ENCODE measurements at places on chromosomes 7 and 10.

- no peak overlapping the region for H3K4me3 ChIP-seq
- peaks cover 14% of the 10 kb centered on the region for H3K4me1 ChIP-seq
- H3K36me3 ChIP-seq, result no peaks in the 10 kb centered on the region
- DNase-seq, result no peak
- H3K27ac ChIP-seq, result no peak overlapping the region
These were observed 3.1 kb downstream of the HPS6 start for GRCh38 chr10:102068216-102068615.

GRCh38 chr7:2191016-2191415 lies 41.7 kb downstream of the MAD1L1 start:
- no peaks in the 10 kb centered on the region for H3K27me3 ChIP-seq
- H3K27ac ChIP-seq, result no peak overlapping the region
- no peak for DNase-seq
- peaks cover 26% of the 10 kb centered on the region for H3K36me3 ChIP-seq

DNA sequence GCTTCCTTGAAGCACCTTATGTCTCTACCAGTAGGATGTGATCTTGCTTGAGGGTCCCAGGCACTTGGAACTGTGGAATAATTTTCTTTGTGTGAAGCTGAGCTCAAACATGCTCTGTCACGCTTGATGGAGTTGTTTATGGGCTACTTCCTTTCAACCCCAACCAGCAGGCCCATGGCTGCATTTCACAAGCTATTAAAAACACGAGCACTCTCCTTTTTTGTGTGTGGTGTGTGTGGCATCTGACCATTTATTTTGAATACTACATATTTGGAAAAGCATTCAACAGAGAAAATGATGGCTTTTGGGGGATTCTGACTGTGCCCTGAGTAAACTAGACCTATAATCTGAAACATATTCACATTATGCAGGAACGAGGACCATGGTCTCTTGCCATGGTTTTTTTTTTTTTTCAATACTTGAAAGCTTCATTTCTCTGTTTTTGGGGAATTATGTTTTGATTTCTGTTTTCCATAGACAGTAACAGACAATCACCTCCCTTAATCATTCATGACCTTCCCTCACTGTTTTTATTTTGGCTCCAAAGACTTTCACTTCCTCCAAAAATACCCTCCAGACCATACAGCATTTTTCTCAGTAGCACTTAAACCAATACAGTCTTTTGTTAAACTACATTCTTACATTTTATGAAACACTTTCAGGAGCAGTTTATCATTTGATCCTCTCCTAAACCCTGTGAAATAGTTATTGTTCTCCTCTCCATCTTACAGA lies 233.6 kb upstream of the BMPER start:
- H3K27me3 ChIP-seq, result peaks cover 3% of the 10 kb centered on the region
- no peak overlapping the region for H3K4me3 ChIP-seq
- peaks cover 4% of the 10 kb centered on the region for H3K36me3 ChIP-seq
- DNase-seq, result no peak

- no peaks in the 10 kb centered on the region for H3K36me3 ChIP-seq
- no peak overlapping the region for H3K4me3 ChIP-seq
- DNase-seq, result no peak
- H3K27me3 ChIP-seq, result no peaks in the 10 kb centered on the region
- no peaks in the 10 kb centered on the region for H3K4me1 ChIP-seq
These were observed 82.5 kb downstream of the ZNF365 start for GRCh38 chr10:62456611-62457101.

GRCh38 chr7:79520543-79520942 lies 67.1 kb upstream of the MAGI2 start:
- H3K27me3 ChIP-seq, result no peaks in the 10 kb centered on the region
- no peak overlapping the region for H3K27ac ChIP-seq
- H3K4me1 ChIP-seq, result peaks cover 4% of the 10 kb centered on the region
- H3K4me3 ChIP-seq, result no peak overlapping the region

GRCh38 chr10:131085091-131085860 lies 226.2 kb downstream of the TCERG1L start:
- peaks cover 20% of the 10 kb centered on the region for H3K27me3 ChIP-seq
- no peak overlapping the region for H3K4me3 ChIP-seq
- no peak for DNase-seq
- peaks cover 22% of the 10 kb centered on the region for H3K36me3 ChIP-seq
- H3K27ac ChIP-seq, result no peak overlapping the region
